GM23248 (cell line): ENCODE measurements at places on chromosomes 4 and X.
A peak's percentile ranks its signal among the peaks of the same experiment; 100 is the strongest.

- DNase-seq, result no peak
Observed at GRCh38 chrX:151954730-151955129, 19.7 kb downstream of the GABRE start.

- no peak for DNase-seq
Observed at GRCh38 chr4:88788895-88789294, 91.3 kb upstream of the NAP1L5 start.

DNA sequence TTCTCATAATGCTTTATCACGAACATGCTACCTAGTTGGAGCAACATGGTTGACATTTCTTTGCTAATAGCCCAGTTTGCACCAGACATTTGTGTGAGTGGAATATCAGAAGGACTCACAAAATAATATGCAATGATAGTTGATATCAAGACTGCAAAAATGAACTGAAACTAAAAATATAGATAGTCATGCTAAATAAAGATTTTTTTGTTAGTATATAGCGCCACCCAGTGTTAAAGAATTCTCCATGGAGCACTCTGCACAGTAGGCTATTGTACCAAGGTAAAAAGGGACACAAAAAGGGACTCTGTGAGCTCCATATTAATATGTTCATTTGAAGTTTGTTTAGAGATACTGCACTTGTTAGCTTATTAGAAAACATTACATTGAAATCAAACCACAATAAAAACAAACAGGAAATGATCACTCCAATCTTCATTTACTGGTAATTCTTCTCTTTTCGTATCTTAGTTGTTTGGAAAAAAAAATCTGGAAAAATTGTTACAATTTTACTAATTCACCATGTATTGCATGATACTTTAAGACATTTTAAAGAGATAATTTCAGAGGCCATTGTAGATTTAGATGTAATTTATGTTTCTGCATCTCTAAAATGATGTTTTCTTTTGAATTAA is 1509.6 kb downstream of the ADGRL3 start:
- DNase-seq, result peak; percentile 9

DNA sequence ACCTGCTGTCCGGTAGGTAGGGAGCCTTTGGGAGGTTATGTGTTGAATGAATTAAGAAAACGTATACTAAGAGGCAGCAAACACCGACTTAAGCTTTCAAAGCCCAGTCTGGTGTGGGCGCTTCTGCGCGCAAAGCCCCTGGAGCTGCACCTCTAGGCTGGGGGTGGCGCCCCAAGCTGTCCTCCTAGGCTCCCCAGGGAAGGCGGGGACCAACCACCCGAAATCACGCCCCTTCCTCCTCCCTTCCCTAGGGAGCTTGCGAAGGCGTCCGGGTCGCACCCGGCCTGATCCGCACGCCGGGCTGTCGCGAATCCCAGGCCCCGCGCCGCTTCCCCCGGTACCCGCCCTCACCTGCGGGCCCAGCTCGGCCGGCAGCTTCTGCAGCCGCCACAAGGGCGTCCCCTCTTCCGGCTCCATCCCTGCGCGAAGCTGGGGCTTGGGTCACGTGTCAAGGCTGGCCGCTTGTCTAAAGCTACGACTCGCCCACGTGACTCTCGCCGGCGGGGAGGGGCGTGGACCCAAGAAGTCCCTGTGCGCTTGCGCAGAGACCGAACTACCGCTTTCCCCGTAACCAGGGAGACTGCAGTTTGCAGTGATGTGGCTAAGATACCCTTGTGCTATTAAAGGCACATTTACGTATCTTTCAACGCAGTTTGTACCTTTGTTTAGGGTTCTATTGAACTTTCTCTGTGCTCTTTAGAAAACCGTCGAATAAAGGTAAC is at the start of gene COMMD8:
Gene COMMD8 (minus strand): TSS at position 468 of the 722 bp plus-strand sequence. CDS start 51 bp downstream, at position 417.
- peak; percentile 99 for DNase-seq

GRCh38 chr4:132737344-132737743 is 411.8 kb upstream of the PCDH10 start:
- no peak for DNase-seq

DNA sequence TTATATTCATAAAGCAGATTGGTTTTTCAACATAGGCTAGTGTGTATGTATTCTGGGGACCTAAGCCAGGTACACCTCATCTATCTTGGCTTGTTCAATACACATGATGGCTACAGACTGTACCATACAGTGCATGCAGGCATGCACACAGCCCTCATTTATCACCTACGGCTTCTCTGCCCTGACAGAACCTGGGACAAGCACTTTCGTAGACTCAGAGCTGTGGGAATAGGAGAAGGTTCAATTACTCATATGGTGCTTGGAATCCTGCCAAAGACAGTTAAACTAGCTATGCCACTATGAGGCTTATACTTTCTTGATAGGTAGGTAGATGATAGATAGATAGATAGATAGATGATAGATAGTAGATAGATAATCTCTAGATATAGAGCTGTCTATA is 457.2 kb downstream of the GALNTL6 start:
- peak; percentile 16 for DNase-seq

- peak; percentile 75 for DNase-seq
Observed at GRCh38 chrX:123920105-123920785, 41.3 kb upstream of the STAG2 start.

GRCh38 chr4:6199422-6199921 is 877 bp downstream of the JAKMIP1 start:
- DNase-seq, result no peak
